ENCODE measurements at places on chromosomes 5 and 9.

- no peaks in the 10 kb centered on the region for H3K4me1 ChIP-seq
- H3K27me3 ChIP-seq, result no peaks in the 10 kb centered on the region
- H3K27ac ChIP-seq, result no peak overlapping the region
- H3K36me3 ChIP-seq, result no peaks in the 10 kb centered on the region
These were observed 5.3 kb upstream of the HAUS6 start for GRCh38 chr9:19108038-19108437.

- peak overlapping the region; percentile 68 for H3K4me3 ChIP-seq
- peak overlapping the region; percentile 89 for H3K27ac ChIP-seq
- peaks cover 7% of the 10 kb centered on the region for H3K4me1 ChIP-seq
These were observed 130.6 kb downstream of the RXRA start for GRCh38 chr9:134456756-134457305.

DNA sequence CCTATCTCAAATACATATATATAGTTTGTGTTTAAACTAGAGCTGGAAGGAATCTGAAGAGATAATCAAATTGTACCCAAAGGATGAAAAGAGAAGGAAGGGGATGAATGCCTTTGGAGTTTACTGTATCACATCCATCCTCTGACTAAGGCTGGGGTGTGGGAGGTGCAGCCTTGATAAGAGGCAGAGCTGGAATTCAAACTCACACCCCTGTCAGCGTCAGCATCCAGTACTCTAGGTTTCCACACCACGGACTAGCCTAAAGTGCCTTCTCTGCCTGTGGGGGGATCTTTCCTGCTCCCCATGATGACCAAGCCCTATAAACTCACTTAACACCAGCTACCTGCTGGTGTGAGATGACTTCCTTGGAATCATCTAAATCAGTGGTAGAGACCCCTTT lies 48.1 kb downstream of the EPB41L4B start:
- H3K36me3 ChIP-seq, result no peaks in the 10 kb centered on the region
- DNase-seq, result no peak
- H3K4me1 ChIP-seq, result no peaks in the 10 kb centered on the region
- no peak overlapping the region for H3K4me3 ChIP-seq

DNA sequence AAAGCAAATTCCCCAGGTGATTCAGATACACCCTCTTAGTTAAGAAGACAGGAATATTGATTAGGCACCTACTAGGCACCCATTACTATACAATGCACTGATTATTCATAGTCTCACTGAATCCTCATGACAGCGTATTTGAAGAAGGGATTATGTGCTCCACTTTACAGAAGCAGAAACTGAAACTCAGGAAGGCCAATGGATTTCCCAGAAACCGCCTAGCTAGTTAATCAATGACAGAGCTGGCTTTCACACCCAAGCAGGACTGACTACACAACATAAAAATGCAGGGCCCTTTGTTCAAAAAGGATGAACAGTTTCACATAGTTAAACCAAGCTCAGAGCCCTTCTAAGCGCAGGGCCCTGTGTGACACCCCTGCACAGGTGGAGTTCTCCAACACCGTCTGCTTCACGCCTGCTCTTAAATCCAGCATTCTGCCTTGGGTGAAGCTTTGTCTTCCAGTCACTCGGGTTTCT lies 117.3 kb downstream of the TTLL11 start:
- no peaks in the 10 kb centered on the region for H3K4me1 ChIP-seq
- H3K4me3 ChIP-seq, result no peak overlapping the region
- H3K27ac ChIP-seq, result no peak overlapping the region
- no peak for DNase-seq
- H3K27me3 ChIP-seq, result no peaks in the 10 kb centered on the region
- H3K36me3 ChIP-seq, result no peaks in the 10 kb centered on the region

DNA sequence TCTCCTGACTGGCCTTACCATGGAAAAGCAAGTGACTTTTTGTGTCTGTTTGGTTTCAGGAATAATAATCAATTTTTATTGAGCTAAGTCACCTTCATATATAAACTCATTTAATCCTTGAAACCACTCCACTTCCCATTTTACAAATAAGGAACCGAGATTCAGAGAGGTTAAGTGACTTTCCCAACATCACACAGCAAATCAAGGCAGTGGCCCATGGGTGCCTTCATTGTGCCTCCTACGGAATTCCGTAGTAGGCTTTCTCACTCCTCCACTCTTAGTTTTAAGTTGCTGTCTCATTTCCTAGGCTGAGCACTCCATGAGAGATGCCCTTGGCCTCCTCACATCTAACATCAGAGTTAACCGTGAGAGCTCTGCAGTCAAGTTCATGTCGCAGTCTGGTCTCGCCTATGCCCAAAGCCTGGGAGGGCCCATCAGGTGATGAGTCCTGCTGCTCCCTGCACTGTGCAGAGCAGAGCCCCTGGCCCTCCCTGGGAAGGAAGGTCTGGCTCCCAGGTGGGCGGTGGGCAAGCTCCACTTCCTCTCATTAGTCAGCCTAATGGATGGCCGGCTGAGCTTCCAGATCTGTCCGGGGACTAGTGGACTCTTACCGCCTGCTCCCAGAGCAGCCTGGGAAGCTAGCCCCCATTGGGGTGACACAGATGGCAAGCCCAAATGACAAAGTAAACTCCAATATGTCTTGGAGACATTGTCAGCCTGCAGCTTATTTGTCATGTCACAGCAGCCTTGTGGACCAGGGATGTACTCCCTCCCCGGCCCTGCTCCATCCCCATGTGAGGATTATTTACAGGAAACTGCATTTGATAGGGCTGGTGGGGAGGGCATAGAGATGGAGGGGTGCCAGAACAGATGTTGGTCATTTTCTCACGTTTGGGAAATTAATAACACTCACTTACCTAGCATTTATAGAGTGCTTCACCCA lies 123.4 kb downstream of the MVB12B start:
- H3K27ac ChIP-seq, result no peak overlapping the region
- no peaks in the 10 kb centered on the region for H3K36me3 ChIP-seq
- H3K4me1 ChIP-seq, result no peaks in the 10 kb centered on the region

DNA sequence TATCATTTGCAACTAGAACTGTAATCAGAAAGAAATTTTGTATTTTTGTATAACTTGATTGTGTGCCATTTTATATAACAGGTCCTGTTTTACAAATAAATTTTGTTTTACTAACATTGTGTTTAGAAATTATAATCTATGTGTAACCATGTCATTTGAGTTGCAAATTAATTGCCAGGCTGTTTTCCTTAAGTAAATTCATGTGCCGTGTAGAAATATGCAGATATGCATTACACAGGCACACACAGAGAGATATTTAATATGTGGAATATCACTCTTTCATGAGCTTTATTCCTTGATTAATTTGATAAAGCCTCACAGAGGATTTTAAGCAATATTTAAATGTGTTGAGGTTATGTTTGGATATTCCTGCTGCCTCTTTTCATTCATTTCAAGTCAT lies 56.5 kb upstream of the FSD1L start:
- H3K36me3 ChIP-seq, result peaks cover 3% of the 10 kb centered on the region
- no peak overlapping the region for H3K4me3 ChIP-seq
- peaks cover 74% of the 10 kb centered on the region for H3K27me3 ChIP-seq
- no peak for DNase-seq
- no peak overlapping the region for H3K27ac ChIP-seq

Data from T-helper 2 cell treated with Interferon-gamma antibody and Interleukin-4, amounts not matched to agents 5 μg/mL and 100 μg/mL, for 36 hours (primary cell).